ENCODE measurements at places on chromosomes 5 and 9.
A peak's percentile ranks its signal among the peaks of the same experiment; 100 is the strongest.

GRCh38 chr5:143343042-143343441 is 60.4 kb downstream of the NR3C1 start:
- no peak for DNase-seq
- no peaks in the 10 kb centered on the region for H3K27me3 ChIP-seq
- no peaks in the 10 kb centered on the region for H3K36me3 ChIP-seq

GRCh38 chr9:90249094-90249493 is 393.5 kb downstream of the DIRAS2 start:
- H3K4me3 ChIP-seq: no peak overlapping the region
- DNase-seq: no peak
- no peak overlapping the region for H3K27ac ChIP-seq
- H3K4me1 ChIP-seq: no peaks in the 10 kb centered on the region
- no peaks in the 10 kb centered on the region for H3K27me3 ChIP-seq

GRCh38 chr9:71863631-71864030 is 47.4 kb downstream of the ABHD17B start:
- no peak overlapping the region for H3K4me3 ChIP-seq
- H3K4me1 ChIP-seq: no peaks in the 10 kb centered on the region
- no peaks in the 10 kb centered on the region for H3K27me3 ChIP-seq
- H3K36me3 ChIP-seq: peaks cover 29% of the 10 kb centered on the region

DNA sequence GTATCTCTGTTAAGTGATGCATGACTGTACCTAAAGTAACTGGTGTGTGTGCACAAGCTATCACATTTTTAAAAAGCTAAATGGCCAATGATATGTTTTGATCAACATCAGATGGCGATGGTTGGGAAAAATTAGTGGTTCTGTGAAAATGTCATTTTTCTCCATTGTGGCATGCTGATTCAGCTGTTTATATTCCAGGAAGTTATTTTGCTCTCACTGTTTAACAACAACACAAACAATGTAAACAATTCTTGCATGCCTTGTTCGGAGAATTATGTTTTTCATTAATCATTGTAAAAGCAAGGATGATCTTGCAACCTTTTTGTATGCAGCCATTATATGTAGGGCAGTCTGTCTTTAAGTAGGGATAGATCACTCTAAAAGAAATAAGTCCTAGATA is 106.1 kb upstream of the LHFPL2 start:
- H3K4me3 ChIP-seq: no peak overlapping the region
- no peaks in the 10 kb centered on the region for H3K27me3 ChIP-seq
- no peaks in the 10 kb centered on the region for H3K36me3 ChIP-seq
- peaks cover 3% of the 10 kb centered on the region for H3K4me1 ChIP-seq

DNA sequence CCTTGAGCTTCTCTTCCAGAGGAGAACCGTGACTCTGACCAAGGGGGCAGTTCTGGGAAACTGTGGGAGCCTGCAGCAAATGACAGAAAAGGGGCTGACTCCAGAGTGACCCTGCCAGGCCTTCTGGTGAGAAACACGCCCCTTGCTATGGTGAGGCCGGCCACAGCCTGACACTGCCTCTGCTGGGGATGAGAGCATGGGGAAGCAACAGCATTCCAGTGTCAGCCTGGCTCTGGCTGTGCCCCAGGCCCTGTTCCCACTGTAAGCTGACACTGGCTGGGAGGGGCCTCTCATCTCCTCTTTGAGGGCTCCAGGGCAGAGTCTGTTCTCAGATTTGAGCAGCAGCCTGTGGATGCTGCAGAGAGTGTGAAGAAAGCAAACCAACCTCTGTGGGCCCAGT is 180.0 kb upstream of the IL12B start:
- no peaks in the 10 kb centered on the region for H3K36me3 ChIP-seq
- H3K27ac ChIP-seq: no peak overlapping the region
- DNase-seq: peak; percentile 31
- H3K4me1 ChIP-seq: no peaks in the 10 kb centered on the region

GRCh38 chr9:27699621-27700020 is 126.3 kb upstream of the C9orf72 start:
- H3K4me3 ChIP-seq: no peak overlapping the region
- H3K36me3 ChIP-seq: no peaks in the 10 kb centered on the region
- no peaks in the 10 kb centered on the region for H3K27me3 ChIP-seq
- no peak for DNase-seq

- H3K27me3 ChIP-seq: no peaks in the 10 kb centered on the region
- peaks cover 57% of the 10 kb centered on the region for H3K36me3 ChIP-seq
- H3K27ac ChIP-seq: no peak overlapping the region
- no peak for DNase-seq
Observed at GRCh38 chr5:132640613-132641012, 17.4 kb upstream of the IL13 start.

DNA sequence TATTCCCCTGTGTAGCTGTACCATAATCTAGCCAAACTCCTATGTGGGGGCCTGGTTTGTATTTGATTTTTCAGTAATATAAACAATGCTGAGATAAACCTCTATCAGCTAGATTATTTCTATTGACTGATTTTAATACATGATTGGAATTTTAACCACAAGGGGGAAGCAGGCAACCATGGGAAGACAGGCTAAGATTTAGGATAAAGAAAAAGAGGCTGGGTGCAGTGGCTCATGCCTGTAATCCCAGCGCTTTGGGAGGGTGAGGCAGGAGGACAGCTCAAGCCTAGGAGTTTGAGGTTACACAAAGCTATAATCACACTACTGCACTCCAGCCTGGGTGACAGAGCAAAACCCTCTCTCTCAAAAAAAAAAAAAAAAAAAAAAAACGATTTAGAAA is 18.1 kb upstream of the GPX3 start:
- H3K4me3 ChIP-seq: no peak overlapping the region
- peaks cover 19% of the 10 kb centered on the region for H3K4me1 ChIP-seq
- no peaks in the 10 kb centered on the region for H3K27me3 ChIP-seq

GRCh38 chr5:16727755-16728325 is 111.0 kb upstream of the RETREG1 start:
- H3K4me3 ChIP-seq: no peak overlapping the region
- no peaks in the 10 kb centered on the region for H3K36me3 ChIP-seq
- DNase-seq: peak; percentile 47
- no peaks in the 10 kb centered on the region for H3K27me3 ChIP-seq
- H3K4me1 ChIP-seq: peaks cover 23% of the 10 kb centered on the region

DNA sequence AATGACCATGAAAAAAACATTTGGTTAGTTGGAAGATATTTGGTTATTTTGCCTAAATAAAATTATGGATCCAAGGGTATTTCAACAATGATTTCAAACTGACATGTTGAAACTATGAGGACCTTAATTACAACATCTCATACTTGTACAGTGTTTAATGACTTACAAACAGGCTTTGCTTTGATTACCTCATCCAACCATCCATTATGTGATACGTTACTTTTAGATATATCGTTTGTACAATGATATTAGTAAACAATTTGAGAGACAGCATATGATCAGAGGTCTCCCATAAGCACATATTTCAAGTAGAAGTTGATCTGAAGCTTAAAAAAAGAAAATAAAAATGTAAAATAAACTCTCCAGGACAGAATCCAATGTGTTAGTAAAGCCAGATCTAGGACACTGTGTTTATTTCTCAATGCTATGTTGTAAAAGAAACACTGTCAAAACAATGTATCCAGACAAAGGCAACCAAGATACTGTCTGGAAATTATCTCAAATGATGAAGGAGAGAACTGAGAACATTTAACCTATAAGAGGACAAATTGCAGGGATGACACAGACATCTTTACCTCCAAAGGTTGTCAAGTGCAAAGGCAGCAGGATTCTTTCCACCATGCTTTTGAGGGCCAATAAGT is 116.0 kb upstream of the TARS1 start:
- no peaks in the 10 kb centered on the region for H3K4me1 ChIP-seq
- no peak overlapping the region for H3K27ac ChIP-seq
- H3K4me3 ChIP-seq: no peak overlapping the region
- H3K36me3 ChIP-seq: no peaks in the 10 kb centered on the region
- H3K27me3 ChIP-seq: no peaks in the 10 kb centered on the region

- H3K27ac ChIP-seq: no peak overlapping the region
- H3K27me3 ChIP-seq: peaks cover 12% of the 10 kb centered on the region
- no peaks in the 10 kb centered on the region for H3K36me3 ChIP-seq
- no peak overlapping the region for H3K4me3 ChIP-seq
- H3K4me1 ChIP-seq: no peaks in the 10 kb centered on the region
Observed at GRCh38 chr5:168537176-168537575, 8.1 kb downstream of the FBLL1 start.

GRCh38 chr9:93077811-93078210 is 18.2 kb upstream of the CARD19 start:
- H3K4me1 ChIP-seq: peaks cover 2% of the 10 kb centered on the region
- no peaks in the 10 kb centered on the region for H3K36me3 ChIP-seq
- no peak for DNase-seq
- H3K27me3 ChIP-seq: no peaks in the 10 kb centered on the region
- H3K27ac ChIP-seq: no peak overlapping the region

- H3K27me3 ChIP-seq: no peaks in the 10 kb centered on the region
- peaks cover 16% of the 10 kb centered on the region for H3K4me1 ChIP-seq
- no peak for DNase-seq
- no peaks in the 10 kb centered on the region for H3K36me3 ChIP-seq
Observed at GRCh38 chr5:14339468-14339867, 196.3 kb downstream of the TRIO start.

GRCh38 chr9:95150903-95151302 is 166.6 kb downstream of the FANCC start:
- H3K4me3 ChIP-seq: no peak overlapping the region
- H3K36me3 ChIP-seq: no peaks in the 10 kb centered on the region
- no peaks in the 10 kb centered on the region for H3K27me3 ChIP-seq
- H3K4me1 ChIP-seq: no peaks in the 10 kb centered on the region
- no peak for DNase-seq

- no peaks in the 10 kb centered on the region for H3K27me3 ChIP-seq
- no peak overlapping the region for H3K27ac ChIP-seq
- H3K4me3 ChIP-seq: no peak overlapping the region
- H3K36me3 ChIP-seq: no peaks in the 10 kb centered on the region
- no peaks in the 10 kb centered on the region for H3K4me1 ChIP-seq
- DNase-seq: no peak
Observed at GRCh38 chr9:15735083-15735857, 182.4 kb downstream of the CCDC171 start.

DNA sequence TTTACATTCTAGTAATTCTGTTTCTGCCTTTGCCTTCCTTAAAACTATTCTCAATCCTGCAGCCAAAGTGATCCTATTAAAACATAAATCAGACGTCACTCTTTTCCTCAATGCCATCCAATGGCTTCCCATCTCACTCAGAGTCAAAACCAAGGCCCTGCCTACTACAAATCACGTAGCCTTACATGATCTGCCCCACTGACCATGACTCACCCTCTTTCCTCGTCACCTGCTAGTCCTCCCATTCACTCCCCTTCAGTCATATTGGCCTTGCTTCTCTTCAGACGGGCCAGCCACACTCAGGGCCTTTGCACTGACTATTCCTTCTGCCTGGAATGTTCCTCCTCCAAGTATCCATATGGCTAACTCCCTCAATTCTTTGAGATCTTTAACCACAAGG is 39.0 kb upstream of the DMXL1 start:
- no peaks in the 10 kb centered on the region for H3K4me1 ChIP-seq
- no peak overlapping the region for H3K4me3 ChIP-seq
- no peaks in the 10 kb centered on the region for H3K36me3 ChIP-seq
- no peak overlapping the region for H3K27ac ChIP-seq
- no peaks in the 10 kb centered on the region for H3K27me3 ChIP-seq

DNA sequence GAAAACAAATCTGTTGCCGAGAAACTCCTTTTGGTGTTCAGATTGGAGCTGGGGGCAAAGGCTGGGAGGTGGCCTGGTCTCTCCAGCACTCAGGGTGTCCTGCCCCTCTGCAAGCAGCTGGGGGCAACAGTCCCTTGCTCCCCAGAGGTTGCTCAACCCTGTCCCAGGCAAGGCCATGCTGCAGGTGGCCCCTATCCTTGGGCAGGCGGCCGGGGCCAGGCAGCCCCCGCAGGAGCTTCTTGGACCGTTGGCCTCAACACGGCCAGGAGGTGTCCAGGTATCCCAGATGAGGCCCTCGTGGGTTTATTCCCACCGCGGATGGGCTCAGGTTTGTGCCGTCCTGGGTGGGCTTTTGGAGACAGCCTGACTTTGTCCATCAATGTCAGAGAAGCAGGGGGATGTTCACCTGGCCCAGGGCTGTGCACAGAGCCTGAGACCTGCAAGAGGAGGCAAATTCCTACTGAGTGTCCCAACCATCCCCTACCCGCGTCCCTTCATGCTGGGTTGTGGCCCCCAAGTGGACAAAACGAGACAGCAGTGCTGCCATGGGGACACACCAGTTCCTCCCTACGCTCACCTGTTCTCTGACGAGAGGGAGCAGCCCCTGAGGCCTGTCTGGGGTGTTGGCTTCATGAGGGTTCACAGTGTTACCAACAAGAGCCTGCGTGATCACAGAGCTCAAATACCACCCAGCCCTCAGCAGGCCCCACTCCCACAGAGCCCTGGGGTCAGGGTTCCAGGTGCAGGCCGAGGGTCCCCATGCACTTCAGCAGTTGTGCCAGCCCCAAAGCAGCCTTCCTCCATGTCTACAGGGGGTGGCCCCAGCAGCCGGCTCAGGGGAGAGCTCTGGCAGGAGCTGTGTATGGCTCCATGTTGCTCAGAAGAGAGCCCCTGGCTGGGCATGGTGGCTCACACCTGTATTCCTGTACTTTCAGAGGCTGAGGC is 9.5 kb upstream of the CCDC187 start:
- H3K27ac ChIP-seq: no peak overlapping the region
- H3K4me1 ChIP-seq: peaks cover 10% of the 10 kb centered on the region
- H3K4me3 ChIP-seq: no peak overlapping the region
- DNase-seq: no peak

GRCh38 chr5:56829137-56829908 is 14.0 kb downstream of the MAP3K1 start:
- H3K36me3 ChIP-seq: no peaks in the 10 kb centered on the region
- H3K27ac ChIP-seq: no peak overlapping the region
- peaks cover 4% of the 10 kb centered on the region for H3K4me1 ChIP-seq
- DNase-seq: peak; percentile 48

- H3K27me3 ChIP-seq: no peaks in the 10 kb centered on the region
- peak overlapping the region; percentile 70 for H3K27ac ChIP-seq
- no peak for DNase-seq
- no peaks in the 10 kb centered on the region for H3K36me3 ChIP-seq
Observed at GRCh38 chr9:122944960-122945888, 4.4 kb downstream of the RABGAP1 start.

GRCh38 chr9:14398473-14398872 is 84.5 kb upstream of the NFIB start:
- no peaks in the 10 kb centered on the region for H3K36me3 ChIP-seq
- no peak overlapping the region for H3K4me3 ChIP-seq
- no peak for DNase-seq
- H3K4me1 ChIP-seq: no peaks in the 10 kb centered on the region
- H3K27me3 ChIP-seq: no peaks in the 10 kb centered on the region
- H3K27ac ChIP-seq: no peak overlapping the region

DNA sequence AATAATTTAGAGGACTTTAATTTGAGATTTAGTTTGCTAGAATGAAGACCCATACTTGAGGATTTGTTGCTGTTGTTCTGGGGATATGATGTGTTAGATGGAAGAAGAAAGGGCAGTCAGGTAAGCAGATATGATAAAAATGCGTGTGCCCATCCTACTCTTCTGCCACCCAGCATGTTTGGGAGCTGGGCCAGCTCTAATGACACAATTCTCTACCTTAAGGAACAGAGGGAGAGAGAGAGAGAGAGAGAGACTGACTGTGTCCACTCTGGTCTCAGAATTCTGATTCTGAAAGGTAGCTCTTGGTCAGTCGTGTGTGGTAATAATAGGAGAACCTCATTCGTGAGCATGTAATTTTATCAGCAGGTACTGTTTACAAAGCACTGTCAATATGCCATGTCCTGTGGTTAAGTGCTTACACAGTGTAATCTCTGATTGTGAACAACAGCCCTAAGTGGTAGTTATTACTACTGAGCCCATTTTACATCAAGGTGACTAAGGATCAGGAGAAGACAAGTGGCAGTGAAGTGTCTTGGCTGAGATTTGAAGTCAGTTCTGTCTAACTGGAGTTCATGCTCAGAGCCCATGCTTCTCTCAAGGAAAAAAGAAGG is 307.4 kb upstream of the SEMA6A start:
- no peak for DNase-seq
- H3K27me3 ChIP-seq: no peaks in the 10 kb centered on the region
- H3K27ac ChIP-seq: no peak overlapping the region
- no peak overlapping the region for H3K4me3 ChIP-seq
- H3K4me1 ChIP-seq: no peaks in the 10 kb centered on the region
- no peaks in the 10 kb centered on the region for H3K36me3 ChIP-seq
